Spleen (tissue), 13 donors: ENCODE measurements at places on chromosomes 6 and 20. TPM values are rescaled to one million over a fixed set of nuclear protein-coding genes. Genes with fewer than 3 reads are reported as not detected.

CCN2 gene
- total RNA-seq, result 334 TPM

PMEPA1 gene
- total RNA-seq, result 7.3 TPM

GRCh38 chr20:56433880-56434255 lies 21.8 kb downstream of the CASS4 start:
- no peak overlapping the region for H3K4me3 ChIP-seq
- no peaks in the 10 kb centered on the region for H3K27me3 ChIP-seq
- no peak for DNase-seq
- peak overlapping the region; percentile 42 for H3K27ac ChIP-seq

GRCh38 chr6:15246666-15247499 lies 1.0 kb downstream of the JARID2 start:
- peaks cover 3% of the 10 kb centered on the region for H3K4me1 ChIP-seq
- H3K27ac ChIP-seq, result peak overlapping the region; percentile 86
- no peaks in the 10 kb centered on the region for H3K27me3 ChIP-seq

DNA sequence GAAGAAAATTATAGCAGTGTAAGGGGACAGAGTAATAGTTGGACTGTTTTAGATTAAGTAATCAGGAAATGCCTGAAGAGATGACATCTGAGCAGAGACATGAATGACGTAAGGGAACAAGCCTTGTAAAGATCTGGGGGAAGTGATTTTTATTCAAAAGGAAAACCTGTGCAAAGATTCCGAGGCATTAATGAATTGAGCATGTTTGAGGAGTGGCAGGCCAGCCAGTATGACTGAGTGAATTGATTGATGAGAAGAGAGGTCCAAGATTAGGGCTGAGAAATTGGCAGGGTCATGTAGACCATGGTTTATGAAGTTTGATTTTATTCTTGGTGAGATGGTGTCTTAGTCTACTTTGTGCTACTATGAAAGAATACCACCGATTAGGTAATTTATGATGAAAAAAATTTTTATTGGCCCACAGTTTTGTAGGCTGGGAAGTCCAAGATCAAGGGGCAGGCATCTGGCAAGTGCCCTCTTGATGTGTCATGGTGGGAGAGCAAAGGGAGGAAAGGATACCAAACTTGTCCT lies 95.1 kb downstream of the LIN28B start:
- no peaks in the 10 kb centered on the region for H3K27me3 ChIP-seq
- no peak overlapping the region for H3K4me3 ChIP-seq
- DNase-seq, result no peak
- no peaks in the 10 kb centered on the region for H3K36me3 ChIP-seq
- no peaks in the 10 kb centered on the region for H3K4me1 ChIP-seq

GRCh38 chr6:10510592-10511367 lies 10.4 kb upstream of the GCNT2 start:
- no peaks in the 10 kb centered on the region for H3K27me3 ChIP-seq
- DNase-seq, result peak; percentile 89
- H3K4me3 ChIP-seq, result no peak overlapping the region
- H3K27ac ChIP-seq, result no peak overlapping the region

DNA sequence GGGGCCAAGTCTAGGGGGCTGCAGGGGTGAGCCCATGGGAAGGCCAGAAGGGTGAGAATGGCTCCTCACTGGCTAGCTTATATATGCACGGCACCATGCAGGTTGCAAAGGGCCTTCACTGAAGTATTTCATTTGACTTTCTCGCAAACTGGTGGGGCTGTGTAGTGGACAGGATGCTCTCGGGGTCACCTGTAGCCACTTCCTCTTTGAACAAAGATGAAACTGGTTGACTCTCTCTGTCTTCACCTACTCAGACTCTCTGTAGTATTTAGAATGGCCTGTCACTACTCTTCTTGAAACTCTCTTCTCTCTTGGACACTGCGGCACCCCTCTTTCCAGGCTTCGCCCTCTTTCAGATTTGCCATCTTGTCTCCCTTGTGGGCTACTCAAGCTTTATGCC lies 560.5 kb downstream of the PKHD1 start:
- H3K36me3 ChIP-seq, result no peaks in the 10 kb centered on the region
- H3K27me3 ChIP-seq, result no peaks in the 10 kb centered on the region
- H3K4me1 ChIP-seq, result no peaks in the 10 kb centered on the region
- DNase-seq, result no peak

MUC22 gene
- total RNA-seq, result not detected

DNA sequence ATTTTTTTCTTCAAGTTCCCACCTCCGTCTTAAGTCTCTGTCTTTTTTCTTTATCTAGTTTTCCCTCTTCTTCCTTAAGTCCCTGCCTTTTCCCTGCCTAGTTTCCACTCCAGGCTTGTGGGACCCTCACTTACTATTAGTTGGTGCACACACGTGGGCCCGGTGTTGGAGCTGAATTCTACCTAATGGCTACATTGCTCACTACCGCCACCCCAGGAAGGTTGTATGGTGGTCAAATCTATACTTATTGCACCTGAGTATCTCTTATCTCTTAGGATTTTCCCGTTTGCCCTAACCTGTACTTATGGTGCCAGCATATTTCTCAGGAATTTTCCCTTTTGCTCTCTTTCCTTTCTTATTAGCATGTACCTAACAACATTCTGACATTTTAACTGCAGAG lies 692.8 kb downstream of the EPM2A start:
- H3K36me3 ChIP-seq, result no peaks in the 10 kb centered on the region
- DNase-seq, result no peak
- no peak overlapping the region for H3K4me3 ChIP-seq
- H3K27ac ChIP-seq, result no peak overlapping the region
- no peaks in the 10 kb centered on the region for H3K4me1 ChIP-seq
- no peaks in the 10 kb centered on the region for H3K27me3 ChIP-seq

RAB22A gene
- 22.3 TPM for total RNA-seq

GTSF1L gene
- not detected for total RNA-seq

KIAA1755 gene
- total RNA-seq, result 5.3 TPM

OR2B3 gene
- total RNA-seq, result not detected

DNA sequence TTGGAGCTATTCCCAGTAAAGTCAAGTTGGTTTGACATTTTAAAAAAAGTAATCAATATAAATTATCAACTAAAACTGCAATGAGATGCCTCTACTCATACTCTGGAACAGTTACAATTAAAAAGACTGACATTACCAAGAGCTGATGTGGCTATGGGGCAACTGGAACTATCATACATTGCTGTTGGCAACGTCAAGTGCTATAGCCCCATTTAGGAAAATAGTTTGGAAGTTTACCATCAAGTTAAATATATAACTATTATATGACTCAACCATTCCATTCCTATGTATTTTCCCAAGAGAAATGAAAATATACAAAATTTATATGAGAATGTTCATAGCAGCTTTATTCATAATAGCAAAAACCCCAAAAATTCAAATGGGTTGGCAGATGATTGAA lies 111.4 kb upstream of the HDGFL1 start:
- no peaks in the 10 kb centered on the region for H3K4me1 ChIP-seq
- H3K27me3 ChIP-seq, result no peaks in the 10 kb centered on the region
- no peak overlapping the region for H3K4me3 ChIP-seq
- no peaks in the 10 kb centered on the region for H3K36me3 ChIP-seq
- no peak overlapping the region for H3K27ac ChIP-seq
- no peak for DNase-seq
